Activated CD4-positive, alpha-beta T cell treated with anti-CD3 and anti-CD28 coated beads, Interleukin-2, Interleukin-6, amounts not matched to agents 100 ng/mL and 50 ng/mL, durations not matched to agents 16 hours and 8 hours (primary cell): ENCODE measurements at places on chromosomes 7 and 10.

- no peak for DNase-seq
Measured at GRCh38 chr7:43760861-43761260, 2.4 kb downstream of the BLVRA start.

DNA sequence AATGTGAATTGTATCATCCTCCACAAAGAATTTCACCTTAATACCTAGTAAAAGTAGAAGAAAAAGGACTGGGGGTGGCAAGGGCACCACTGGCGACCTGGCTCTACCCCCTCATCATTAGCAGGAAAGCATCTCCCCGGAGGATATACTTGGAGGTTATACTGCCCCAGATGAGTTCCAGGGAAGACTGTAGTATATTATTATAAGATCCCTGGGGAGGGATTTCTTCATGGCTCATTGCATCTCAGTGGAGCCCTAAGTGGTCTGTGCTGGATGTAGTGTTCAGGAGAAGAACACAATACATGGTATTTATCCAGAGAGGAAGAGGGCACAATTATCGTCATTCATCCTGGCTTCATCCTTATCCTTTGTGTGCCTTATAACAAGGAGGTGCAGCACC is 14.2 kb upstream of the DYNC1I1 start:
- no peak for DNase-seq

DNA sequence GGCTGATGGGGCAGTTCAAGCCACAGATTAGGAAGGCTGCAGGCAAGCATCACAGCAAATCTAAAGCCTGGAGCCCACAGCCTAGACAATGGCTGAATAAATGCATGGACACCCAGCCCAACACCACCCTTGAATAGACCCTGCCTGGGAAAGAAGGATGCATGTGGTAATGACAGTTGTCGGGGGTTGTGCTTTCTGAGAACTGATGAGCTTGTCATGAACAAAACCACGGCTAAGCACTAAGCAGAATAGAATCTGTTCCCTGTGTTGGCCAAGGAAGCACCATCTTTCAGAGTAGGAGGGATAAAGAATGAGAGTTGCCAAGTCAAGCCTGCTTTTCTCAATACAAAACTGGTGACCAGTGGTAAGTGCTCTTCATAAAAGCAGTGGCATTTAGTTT is 66.1 kb upstream of the JCAD start:
- DNase-seq: no peak

GRCh38 chr10:15305634-15306033 is 65.5 kb downstream of the FAM171A1 start:
- DNase-seq: no peak

DNA sequence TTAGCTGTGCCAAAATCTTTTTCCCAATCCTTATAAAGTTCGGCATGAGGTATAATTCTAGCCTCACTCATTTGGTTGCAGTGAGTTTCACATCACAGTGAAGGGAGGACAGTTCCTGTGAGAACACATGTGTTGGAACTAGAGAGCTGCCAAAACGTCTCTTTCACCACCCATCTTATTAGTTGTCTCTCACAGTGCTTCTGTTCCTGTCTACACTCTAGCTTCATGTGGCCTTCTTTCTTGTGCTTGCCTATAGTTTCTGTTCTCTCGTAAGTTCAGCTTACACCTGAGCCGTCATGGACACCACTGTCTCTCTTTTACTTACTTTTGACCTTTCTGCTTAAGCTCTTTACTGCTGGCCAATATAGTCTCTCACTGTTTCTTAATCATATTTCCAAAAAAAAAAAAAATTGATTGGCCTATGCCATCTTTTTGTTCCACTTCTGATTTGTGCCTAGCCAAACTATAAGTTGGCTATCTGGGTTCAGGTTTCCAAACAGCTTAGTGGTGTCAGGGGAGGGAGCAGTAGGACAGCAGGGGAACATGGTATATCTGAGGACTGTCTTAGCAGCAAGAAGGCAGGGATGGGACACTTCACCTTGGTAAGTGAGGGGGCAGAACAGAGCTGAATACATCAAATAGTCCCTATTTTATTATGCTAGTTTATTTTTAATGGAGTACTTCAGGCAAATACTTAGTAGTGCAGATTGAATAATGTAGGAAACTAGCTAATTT is 38.0 kb downstream of the ZNRF2 start:
- peak; percentile 56 for DNase-seq

GRCh38 chr10:100829097-100829870 is 83.5 kb upstream of the SLF2 start:
- DNase-seq: no peak

GRCh38 chr7:6436385-6436685 is 11.4 kb downstream of the DAGLB start:
- peak; percentile 27 for DNase-seq

DNA sequence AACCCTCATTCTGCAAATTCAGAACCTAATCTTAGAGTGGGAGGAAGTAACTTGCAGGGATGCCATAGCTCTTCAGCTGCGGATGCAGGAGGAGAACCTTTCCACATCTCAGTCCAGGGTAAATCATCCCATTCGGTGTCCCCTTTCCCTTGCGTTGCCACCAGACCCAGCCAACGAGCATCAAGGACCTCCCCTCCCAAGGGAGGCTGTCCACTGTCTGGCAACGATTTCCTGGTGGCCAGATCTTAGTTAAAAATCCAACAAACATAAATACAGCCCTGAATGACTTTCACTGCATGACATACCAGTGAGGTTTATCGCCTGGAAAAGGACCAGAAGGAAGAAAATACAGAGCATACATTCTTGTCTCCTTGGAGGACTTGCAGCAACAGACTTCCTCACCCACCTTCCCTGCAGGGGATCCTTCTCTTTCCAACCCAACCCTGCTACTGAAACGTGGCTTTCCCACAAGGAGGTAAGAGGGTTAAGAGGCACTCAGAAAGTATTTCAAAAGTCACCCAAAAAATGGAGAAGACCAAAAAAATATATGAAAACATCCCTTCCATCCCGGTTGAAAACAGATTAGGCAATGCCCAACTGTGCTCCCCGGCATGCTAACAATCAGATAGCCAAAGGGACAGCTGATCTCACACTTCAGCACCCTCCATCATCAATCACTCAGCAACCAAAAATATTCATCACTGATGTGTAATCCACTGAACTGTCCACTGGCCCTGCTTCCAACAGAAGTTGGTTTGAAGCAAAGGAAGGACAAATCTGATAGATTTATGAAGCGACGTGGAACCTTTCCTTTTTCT is 206.6 kb downstream of the TNS3 start:
- no peak for DNase-seq

- DNase-seq: no peak
Measured at GRCh38 chr7:17207220-17207619, 91.2 kb upstream of the AHR start.

DNA sequence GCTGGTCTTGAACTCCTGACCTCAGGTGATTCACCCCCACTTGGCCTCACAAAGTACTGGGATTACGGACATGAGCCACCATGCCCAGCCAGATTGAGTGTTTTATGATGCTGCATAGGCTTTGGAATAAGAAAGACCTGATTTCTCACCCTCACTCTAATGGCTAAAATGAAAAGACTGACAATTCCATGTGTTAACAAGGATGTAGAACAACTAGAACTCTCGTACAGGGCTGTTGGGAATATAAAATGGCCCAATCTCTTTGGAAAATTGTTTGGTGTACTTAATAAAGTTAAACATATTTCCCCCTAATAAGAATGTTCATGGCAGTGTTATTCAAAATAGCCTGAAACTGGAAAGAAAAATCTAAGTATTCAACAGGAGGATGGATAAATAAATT is 43.2 kb upstream of the VCL start:
- no peak for DNase-seq

GRCh38 chr10:125845617-125846016 is 22.3 kb downstream of the BCCIP start:
- DNase-seq: no peak

GRCh38 chr7:47179812-47180515 is 401.9 kb downstream of the TNS3 start:
- DNase-seq: peak; percentile 24

DNA sequence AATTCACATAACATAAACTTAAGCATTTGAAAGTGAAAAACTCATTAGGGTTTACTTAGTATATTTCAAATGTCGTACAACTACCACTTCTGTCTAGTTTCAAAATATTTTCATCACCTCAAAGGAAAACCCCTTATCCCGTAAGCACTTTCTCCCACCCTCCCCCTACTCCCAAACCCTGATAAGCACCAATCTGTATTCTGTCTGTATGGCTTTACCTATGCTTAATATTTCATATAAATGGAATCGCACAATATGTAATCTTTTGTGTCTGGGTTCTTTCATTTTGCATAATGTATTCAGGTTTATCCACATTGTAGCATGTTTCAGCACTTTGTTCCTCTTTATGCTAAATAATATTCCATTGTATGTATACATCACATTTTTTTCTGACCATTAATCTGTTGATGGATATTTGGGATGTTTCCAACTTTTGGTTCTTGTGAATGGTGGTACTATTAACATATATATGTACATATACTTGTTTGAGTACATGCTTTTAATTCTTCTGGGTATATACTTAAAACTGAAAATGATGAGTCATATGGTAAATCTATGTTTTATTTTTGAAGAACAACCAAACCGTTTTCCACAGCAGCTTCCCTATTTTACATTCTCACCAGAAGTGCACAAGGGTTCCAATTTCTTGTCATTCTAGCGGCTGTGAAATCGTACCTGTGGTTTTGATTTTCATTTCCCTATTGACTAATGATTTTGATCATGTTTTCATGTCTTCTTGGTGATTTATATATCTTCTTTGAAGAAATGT is 6.2 kb upstream of the STARD3NL start:
- DNase-seq: peak; percentile 73

DNA sequence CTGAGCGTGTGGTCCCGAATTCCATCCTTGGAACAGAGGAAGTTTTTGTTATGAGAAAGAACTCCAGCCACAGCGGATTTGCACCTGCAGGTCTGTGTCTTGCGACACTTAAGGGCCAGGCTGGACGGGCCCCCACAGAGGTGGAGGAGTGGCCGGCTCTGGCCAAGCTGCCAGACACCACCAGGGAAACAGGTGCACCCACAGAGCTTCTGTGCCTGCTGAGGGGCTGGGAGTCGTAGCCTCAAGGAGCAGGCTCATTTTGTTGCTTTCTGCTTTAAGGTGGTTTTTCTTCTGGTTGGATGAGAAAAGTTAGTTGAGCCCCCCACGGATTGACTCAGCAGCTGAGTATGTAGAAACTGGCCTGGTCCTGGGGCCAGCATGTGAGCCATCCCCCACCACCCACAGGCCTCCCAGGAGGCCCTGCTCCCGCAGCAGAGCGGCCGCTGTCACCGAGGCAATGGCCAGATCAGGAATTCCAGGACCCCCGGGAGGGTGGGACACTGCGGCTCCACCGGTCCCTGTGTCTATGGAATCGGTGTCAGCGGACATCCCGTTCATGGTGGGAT is 41.9 kb downstream of the NKX6-2 start:
- DNase-seq: no peak

DNA sequence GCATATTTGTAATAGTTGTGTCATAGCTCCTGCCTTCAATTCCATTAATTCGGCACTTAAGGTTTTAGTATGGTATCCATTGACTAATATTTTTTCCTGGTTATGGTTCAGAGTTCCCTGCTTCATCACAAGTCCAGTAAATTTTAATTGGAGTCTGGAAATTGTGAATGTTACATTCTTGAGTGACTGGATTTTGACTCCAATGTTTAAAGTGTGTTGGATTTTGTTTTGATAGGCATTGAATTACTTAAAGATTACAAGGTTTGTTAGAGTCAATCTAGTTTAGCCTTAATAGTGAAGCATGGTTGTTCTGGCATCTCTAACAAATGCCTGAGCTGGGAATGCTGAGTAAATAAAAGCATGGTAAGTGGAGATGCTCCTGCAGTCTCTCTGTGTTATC is 326.6 kb upstream of the IGFBP3 start:
- DNase-seq: no peak

- DNase-seq: no peak
Measured at GRCh38 chr7:82755705-82756551, 312.4 kb upstream of the CACNA2D1 start.
